Stimulated activated CD4-positive, alpha-beta T cell treated with anti-CD3 and anti-CD28 coated beads, Interleukin-1b, Interleukin-23, amount 100 ng/mL, for 24 hours (primary cell): ENCODE measurements at places on chromosomes 2 and 18.

DNA sequence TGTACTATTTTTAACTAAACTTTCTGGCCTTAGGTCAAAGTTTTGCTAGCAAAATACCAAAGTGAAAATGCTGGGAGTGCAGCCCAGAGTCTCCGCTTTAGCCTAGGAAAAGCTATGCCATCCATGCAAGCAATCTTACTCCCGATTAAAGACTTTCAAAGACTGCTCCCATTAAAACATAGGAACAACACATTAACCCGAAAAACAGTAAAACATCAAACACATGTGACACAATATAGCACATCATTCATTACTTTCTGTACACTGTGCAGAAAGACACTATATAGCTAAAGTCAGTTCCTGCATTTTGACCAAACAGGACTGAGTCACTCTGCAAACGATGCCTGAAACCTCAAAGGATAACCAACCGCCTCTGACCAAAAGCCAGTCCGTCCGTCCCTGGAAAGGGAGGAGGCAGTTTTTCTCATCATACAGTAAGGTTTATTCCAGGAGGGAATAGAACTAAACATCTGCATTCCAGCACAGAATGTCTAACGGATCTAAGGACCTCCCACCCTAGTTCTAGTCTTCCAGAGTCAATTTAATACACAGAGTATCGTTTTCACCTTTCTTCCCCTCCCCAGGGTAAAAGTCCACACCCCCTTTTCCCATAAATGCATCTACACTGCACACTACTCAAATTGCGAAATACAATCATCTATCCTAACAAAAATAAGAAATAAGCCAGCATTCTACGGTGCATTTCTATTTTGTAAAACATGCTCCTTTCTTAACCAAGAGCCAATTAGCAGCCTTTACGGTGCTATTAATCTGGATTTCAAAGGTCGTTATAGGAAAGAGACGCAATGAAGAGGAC lies 1.7 kb downstream of the ROCK2 start:
- no peak for DNase-seq

DNA sequence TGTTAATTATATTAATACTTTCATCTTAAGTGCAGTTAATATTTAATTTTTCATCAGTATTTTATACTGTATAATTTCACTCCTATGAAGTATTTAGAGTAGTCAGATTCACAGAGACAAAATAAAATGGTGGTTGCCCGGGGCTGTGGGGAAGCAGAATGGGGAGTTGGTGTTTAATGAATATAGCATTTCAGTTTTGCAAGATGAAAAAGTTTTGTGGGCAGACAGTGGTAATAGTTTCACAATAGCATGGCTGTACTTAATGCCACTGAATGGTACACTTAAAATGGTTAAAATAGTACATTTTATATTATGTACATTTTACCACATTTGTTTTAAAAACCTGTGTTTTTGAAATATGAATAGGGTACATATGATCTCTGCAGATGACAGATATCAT lies 31.2 kb downstream of the CFAP221 start:
- DNase-seq: no peak

- DNase-seq: no peak
Measured at GRCh38 chr2:36450466-36451196, 95.1 kb downstream of the CRIM1 start.

DNA sequence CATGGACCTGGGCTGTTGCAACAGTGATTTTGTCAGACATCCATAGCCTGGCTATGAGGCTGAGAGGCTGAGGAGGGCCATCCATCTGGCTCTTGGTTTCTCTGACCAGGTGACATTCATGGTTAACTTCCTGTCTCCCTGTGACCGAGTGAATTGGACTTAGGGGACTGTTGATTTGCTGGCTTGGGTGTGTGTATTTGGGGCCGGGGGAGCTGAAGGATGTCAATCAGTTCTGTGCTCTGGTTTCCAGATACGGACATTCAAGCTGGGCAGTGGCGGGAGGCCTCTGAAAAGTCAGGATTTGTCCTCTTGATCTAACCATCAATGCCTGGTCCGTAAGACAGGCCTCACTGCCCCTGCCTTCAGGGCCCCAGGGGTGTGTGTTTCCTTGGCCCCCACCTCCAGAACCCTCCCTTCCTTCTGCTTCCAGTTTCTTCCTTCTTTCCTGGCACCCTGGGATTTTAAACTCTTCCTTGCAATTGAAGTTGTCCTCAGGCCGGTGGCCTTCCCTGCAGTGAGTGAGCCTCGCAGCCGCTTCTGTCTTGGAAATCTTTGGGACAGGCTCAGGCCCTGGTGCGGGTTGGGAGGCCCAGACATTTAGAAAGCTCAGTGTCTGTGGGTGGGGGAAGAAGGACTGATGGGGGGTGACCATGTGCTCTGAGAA lies 54.7 kb upstream of the HAAO start:
- no peak for DNase-seq

DNA sequence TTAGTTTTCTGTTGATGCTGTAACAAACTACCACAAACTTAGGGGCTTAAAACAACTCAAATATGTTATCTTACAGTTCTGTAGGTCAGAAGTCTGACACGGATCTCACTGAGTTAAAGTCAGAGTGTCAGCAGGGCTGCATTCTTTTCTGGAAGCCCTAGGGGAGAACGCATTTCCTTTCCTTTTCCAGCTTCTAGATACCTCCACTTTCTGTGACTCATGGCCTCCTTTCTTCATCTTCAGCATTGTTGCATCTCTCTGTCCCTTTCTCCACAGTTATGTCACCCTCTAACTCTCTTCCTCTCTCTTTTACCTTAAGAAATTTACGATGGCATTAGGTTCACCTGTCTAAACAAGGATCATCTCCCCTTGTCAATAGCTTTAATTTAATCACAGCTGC lies 13.3 kb upstream of the PPP4R1 start:
- no peak for DNase-seq

GRCh38 chr2:209840434-209840833 lies 68.8 kb downstream of the UNC80 start:
- no peak for DNase-seq

DNA sequence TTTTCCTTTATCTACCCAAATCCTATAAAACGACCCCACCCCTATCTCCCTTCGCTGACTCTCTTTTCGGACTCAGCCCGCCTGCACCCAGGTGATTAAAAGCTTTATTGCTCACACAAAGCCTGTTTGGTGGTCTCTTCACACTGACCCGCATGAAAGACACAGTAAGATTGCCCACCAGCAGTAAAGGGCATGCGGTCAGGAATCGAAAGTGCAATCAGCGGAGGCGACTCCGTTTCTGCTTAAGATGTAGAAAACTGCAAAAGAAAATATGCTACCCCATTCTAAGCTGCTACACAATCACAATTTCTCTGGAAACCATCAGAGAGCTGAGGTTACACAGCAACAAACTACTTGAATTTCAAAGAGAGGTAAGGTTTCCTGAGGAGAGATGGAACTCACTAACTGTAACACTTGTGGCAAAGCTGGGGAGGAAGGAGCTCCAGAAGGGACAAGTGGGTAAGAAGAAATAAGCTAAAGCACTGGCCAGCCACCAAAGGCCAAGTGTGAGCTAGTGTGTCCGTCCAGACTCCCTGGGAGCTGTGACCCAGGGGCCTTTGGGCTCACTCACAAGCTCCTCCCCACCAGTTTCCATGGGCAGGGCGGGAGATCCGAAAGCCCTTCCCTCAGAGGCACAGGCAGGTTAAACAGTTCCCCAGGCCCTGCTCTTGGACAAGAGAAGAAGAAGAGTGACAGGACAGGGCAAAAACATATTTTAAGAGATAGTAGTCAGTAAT lies 72.8 kb upstream of the TGFA start:
- no peak for DNase-seq

DNA sequence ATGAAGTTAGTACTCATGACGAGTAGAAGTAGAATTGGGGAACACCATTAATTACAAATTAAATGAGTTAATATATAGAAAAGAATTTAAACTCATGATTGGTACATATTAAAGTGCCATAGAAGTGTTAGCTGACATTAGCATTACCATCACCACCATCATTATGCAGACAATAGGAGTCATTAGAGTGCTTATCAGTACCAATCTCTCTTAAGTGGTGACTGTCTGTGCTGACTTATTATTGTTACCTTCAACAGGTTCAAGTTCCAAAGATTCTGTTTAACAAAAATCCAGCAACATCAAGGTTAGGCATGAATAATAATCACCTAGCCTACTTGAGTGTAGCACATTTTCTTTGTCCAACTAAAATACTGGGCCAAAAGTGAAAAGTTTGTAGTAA lies 108.8 kb upstream of the MAPRE2 start:
- no peak for DNase-seq

GRCh38 chr2:222360997-222361396 lies 62.2 kb upstream of the PAX3 start:
- no peak for DNase-seq

DNA sequence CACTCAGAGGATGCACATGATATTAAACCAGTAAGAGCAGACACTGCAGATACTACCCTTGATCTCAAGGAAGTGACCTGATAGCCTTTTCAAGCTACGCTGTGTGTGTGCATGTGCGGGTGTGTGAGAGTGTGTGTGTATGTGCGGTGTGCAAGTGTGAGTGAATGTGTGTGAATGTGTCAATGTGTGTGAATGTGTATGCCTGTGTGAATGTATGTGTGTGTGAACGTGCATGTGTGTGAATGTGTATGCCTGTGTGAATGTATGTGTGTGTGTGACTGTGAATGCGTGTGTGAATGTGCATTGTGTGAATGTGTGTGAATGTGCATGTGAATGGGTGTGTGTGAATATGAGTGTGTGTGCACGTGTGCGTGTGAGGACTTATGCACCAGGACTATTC lies 53.8 kb downstream of the KCNG2 start:
- no peak for DNase-seq

DNA sequence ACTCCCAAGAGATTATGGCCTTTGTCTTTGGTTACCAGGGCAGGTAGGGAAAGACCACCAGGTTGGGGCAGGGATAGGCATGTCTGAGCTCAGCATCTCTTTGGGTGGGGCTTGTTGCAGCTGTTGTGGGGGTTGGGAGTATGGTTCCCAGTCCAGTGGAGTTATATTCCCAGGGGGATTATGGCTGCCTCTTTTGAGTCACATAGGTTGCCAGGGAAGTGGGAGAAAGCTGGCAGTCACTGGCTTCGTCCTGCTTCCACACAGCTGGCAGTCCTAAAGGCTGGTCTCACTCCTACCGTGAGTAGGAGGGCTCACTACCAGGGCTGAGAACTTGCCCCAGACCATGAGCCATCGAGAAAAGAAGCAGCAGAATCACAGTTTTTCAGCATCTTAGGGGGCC lies 79.1 kb downstream of the LYPD6 start:
- no peak for DNase-seq

- no peak for DNase-seq
Measured at GRCh38 chr2:234195516-234195915, 145.0 kb downstream of the SPP2 start.

DNA sequence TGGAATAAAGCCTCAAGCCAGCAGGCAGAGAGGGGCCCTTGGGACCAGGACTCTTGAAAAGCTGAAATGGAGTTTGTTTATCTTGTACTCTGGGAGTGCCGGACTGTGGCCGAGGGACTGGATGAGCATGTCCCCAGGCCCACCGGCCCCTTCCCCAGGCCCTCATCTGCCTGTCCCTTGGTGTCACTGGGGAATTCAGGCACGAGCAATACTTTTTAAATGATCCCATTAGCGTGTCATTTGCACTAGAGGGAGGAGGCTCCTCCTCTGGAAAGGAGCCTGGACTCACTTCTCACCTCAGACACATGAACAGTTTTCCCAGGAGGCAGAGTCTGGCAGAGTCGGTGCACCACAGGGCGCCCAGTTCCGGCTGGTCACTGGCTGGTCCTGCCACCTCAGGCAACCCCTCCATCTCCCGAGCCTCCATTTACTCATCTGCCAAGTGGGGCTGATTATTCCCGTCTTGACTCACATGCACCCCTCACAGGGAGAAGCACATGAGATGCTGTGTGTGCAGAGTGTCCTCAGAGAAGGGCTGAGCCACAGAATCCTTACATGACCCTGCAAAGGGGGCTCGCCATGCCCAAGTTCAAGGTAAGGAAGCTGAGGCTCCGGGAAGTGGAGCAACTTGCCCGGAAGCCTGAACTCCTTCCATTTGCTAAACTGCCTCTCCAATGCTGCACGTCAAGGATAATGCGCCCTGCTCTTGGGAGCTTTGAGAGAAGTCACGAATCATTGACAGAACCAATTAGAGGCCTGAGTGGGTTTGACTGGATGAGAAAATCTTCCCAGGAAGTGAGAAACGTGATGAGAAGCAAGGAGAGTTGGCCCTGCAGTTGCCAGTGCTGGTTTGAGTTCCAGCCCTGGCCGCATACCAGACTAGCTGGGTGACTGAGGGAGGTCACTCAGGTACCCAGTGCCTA lies 26.7 kb downstream of the CIB4 start:
- DNase-seq: no peak

- no peak for DNase-seq
Measured at GRCh38 chr2:200003444-200003843, 48.1 kb downstream of the MAIP1 start.

DNA sequence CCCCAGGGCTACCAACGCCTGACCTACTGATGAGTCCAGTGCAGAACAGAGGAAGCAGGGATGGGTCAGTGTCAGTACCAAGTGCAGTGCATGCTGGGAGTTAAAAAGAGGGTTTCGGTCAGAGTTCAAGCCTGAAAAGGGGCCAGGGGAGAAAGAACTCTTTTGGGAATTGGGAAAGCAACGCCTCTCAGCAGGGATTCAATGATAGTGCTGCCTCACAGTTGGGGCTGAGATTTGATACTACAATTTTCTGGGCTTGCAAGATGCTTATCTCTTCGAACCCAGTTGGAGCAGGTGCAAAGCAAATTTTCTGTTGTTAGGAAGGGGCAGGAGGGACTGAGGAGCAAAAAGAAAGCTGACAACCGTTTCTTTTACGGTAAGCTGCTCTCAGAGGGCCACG lies 82.6 kb downstream of the CERKL start:
- DNase-seq: no peak

GRCh38 chr2:239750929-239751678 lies 274.0 kb downstream of the NDUFA10 start:
- no peak for DNase-seq

DNA sequence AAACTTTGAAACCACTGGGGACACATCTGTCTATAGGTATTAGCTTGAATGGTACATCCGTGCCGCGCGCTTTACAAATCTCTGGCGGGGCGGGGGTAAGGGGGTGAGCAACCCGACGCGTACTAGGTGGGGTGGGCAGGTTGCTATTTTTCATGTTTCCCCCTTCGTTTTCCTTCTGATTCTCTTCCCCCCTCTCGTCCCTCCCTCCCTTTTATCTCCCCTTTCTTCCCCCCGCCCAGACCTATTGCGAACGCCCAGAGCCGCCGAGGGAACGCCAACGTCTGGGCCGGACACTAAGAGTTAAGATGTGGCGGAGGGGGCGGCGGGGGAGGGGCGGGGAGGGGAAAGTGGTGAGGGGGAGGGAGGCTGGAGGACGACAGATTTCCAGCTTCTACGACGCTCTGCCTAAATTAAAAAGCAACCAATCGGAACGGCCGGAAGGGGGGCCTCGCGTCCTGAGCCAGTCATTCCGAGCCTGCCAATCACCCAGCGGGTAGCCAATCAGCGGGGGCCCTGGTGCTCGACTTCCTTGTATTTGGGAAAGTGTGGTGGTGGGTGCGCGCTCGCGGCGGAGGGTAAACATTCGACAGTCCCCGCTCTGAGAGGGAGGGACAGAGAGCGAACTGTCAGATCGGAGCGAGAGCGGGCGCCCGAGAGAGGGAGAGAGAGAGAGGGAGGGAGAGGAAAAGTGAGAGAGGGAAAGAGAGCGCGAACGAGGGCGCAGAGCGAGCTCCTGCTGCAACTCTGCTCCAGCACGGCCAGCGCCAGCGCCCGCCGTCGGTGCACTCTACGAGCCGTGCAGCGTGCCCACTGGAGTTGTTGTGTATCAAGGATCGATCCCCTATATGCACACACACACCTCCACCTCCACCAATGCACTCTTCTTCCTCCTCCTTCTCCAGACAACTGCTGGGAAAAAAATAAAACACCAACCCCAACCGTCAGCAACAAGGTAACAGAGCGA lies at the start of gene POU3F3:
POU3F3 (plus strand) TSS at position 582 of the 964 bp plus-strand sequence. CDS start 1,396 bp downstream, outside the sequence.
- no peak for DNase-seq
